ENCODE measurements at places on chromosomes 1 and 21.

DNA sequence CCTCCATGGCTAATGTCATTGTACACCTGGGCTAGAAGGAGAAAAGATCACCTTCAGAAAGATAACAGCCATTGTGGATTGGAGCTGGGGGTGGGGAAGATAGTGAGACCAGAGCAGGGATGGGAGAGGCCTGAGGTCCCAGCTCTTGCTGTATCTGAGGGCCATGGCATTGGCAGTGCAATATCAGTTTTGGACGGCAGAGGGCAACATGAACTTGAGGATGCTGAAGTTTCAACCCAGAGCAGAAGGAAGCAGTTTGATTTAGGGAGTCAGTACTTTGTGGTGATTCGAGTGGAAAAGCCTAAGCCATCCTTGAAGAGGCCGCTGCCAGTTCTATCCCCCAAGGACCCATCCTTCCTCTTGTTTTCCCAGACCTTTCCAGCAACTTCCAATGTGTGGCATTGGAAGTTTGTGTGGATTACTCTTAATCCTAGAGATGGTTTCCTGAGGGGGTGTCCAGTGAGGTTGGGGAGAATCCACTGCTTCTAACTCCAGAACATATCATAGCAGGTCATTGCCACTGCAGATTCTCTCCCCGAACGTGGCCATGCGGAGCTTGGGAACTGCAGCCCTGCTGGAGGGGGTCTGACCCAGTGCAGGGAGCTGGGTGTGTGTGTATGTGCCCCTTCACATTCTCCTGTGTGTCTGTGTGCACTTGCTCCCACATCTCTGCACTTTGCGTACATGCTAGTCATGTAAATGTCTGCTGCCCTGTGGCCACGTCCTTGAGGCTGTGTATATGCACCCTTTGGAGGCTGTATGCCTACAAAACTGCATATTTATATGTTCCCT, 24.1 kb downstream of the SLC26A9 start:
- peak; percentile 52 for DNase-seq

DNA sequence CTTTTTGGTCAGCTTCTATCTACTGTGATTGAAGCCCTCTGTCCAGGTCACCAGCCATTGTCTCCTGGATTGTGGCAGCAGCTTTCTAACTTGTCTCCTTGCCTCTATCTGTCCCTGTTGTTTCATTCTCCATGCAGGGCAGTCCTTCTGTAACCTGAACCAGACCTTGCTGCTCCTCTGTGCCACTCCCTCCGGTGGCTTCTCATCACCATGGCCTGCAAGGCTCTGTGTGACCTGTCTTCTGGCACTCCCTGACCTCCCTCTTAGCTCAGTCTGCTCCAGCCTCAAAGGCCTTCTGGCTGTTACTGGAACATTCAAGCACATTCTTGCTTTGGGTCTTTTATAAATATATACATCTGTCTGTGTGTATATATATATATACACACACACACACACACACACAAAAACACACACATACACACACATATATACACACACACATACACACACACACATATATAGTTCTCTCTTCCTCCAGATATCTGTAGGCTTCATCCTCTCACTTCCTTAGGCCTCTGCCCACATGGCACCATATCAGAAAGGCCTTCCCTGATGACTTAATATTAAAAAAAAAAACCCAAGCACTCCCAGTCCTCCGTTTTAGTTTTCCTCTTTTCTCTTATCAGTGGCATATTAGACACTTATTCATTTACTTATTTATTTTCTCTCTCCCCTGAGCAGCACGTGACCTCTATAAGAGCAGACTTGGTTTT, 21.2 kb upstream of the JUN start:
- DNase-seq = no peak

DNA sequence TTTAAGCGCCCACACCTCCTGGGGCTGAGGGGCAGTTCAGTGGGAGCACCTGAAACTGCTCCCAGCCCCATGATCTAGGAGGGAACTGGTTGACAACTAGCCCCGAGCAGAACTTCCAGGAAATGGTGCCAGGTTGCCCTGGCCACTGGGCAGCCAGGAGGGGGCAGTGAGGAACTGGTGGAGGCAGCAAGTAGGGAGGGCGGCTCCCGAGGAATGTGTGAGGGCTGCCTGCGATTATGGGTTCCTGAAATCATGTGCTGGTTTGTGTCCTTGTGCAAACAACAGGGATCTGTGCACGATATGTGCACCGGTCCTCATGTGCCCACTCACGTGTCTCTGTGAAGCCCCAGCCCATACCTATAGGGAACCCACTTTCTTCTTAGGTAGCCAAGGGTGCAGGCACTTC, 9.9 kb downstream of the GPR3 start:
- DNase-seq = no peak

GRCh38 chr1:113125517-113125916, 52.5 kb downstream of the LRIG2 start:
- DNase-seq = no peak

- DNase-seq = no peak
Observed at GRCh38 chr1:166924823-166925541, 48.9 kb upstream of the TADA1 start.

GRCh38 chr1:27981145-27981544, 21.4 kb downstream of the XKR8 start:
- no peak for DNase-seq

DNA sequence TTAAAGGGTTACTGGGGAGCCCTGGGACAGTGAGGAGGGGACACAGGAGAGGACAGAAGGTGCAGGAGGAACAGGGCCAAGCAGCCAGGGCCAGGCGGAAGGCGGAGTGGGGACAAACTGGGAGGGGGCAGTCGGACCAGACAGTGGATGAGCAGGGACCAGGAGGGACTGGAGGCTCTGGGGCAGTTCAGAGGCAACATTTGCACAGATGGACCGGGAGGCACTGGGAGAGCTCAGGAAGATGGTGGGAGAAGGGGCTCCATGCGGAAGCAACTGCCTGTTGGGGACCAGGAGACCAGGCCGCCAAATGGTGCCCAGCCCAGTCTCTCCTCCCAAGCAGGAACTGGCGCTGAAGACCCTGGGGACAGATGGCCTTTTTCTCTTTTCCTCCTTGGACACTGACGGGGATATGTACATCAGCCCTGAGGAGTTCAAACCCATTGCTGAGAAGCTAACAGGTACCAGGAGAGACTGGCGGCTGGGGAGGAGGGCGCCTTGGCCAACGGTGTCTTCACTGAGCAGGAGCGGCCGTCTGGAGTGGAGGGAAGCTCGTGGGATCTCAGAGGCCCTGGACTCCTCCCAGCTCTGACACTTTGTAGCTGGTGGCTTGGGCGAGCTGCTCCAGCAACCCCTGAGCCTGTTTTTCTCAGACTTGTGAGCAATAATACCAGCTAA, 847 bp downstream of the SELENON start:
- no peak for DNase-seq

- peak; percentile 76 for DNase-seq
Observed at GRCh38 chr1:205963352-205964155, 20.3 kb upstream of the SLC26A9 start.

GRCh38 chr1:81377406-81377805, 423.3 kb upstream of the ADGRL2 start:
- DNase-seq = no peak

DNA sequence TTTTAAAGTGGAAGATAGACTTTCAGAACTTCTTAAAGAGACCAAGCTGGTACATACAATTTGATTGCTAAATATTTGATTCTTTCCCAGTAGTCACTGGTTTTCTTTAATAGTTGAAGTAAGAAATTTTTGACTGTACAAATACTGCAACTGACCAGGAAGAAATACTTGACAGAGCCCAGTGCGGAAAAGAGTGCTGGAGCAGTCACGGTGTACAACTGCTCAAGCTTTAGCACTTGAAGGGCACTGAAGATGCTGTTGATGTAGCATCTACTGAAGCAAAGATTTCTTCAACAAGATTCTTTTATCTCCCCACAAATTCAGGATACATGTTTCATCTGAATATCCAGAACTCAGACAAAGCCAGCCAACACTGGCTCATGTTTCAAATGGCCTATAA, 41.5 kb downstream of the SLC35F3 start:
- DNase-seq = no peak

DNA sequence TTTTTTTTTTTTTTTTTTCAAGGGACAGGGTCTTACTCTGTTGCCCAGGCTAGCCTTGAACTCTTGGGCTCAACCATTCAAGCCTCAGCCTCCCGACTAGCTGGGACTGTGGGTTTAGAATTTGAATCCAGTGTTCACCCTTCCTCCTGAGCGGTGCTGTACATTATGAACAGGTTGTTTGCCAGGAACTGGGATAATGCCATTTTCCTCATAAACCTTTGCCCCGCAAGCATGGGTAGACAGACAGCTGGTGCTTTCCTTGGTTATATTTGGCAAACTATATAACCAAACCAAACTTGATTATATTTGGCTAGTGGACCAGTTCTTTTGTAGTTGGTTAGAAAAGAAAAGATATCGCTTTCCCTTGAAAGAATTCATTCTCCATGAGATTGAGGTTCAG, 54.9 kb downstream of the GALNT2 start:
- DNase-seq = no peak

GRCh38 chr1:94103608-94104007, 17.3 kb downstream of the ABCA4 start:
- no peak for DNase-seq

GRCh38 chr1:22039594-22040285, 12.8 kb upstream of the CDC42 start:
- DNase-seq = no peak

- no peak for DNase-seq
Observed at GRCh38 chr1:5818755-5819154, 173.5 kb downstream of the NPHP4 start.

GRCh38 chr1:22529901-22530621, 33.2 kb upstream of the EPHA8 start:
- DNase-seq = no peak

DNA sequence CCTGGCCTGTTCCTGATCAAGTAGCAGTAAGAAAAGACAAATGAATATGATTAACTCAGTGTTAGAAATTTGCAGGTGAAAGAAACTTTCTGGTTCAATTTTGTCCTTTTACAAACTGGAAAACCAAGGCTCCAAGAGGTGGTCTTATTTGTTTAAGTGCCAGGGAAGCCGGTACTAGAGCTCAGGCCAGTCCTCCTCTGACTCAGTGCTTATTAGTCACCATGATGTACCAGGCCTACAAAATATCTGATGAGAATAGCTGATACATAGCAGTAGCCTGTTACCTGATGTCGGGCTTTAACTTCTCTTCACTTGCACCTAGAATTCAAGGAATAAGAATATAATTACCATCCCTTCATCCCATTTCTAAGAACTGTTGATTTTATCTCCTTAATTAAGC, 394.8 kb downstream of the LMX1A start:
- DNase-seq = no peak

GRCh38 chr1:209732725-209733124, 23.1 kb upstream of the TRAF3IP3 start:
- DNase-seq = no peak

- no peak for DNase-seq
Observed at GRCh38 chr1:15684042-15684461, at the start of gene PLEKHM2. Gene PLEKHM2, plus strand, starts transcription at chr1:15684320. Its CDS starts 239 bp downstream, at chr1:15684559.

- no peak for DNase-seq
Observed at GRCh38 chr1:172083191-172083590, 241.9 kb downstream of the DNM3 start.
